ENCODE measurements at places on chromosomes 3 and 15.

DNA sequence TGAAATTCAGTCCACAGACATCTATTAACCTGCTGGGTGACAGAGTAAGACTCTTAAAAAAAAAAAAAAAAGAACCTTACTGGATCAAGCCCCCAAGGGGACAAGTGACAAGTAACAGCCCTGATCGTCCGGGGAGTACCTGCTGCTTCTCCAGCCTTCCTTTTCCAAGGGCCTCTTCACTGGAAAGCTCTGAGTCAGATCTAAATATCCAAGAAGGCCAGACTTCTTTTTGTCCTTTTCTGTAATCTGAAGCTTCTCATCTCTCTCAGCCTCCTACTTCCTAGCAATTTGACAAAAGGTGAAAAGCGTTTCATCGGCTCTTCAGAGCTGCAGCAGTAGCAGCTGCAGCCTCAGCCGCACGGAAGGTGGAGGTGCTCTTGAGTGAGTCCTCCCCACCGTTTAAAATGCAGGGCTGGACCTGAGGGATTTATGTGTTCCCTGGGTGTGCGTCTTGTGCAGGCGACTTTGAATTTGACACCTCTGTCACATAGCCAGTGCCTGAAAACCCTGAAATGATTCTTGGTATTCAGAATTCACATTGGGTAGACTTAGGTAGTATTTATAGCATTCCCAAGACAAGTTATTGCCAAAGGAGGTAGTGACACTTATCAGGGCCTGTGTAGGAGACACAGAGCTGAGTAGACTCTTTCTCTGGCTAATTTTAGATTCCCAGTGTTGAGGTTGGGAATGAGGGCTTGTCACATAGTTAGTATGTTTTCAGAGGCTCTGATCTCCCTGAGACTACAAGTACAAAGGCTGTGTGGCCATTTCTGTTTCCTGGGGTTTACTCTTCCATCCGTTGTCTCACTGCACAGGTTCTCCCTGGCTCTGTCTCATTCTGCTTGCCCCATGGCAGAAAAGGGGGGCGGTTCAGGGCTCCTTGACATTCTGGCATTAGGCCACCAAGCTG lies 291.2 kb upstream of the C2CD4B start:
- DNase-seq: no peak

- DNase-seq: no peak
Observed at GRCh38 chr3:112640930-112641801, at the start of gene CCDC80. Gene CCDC80 (minus strand): TSS chr3:112641143. CDS start chr3:112639905, 1,238 bp downstream.

- no peak for DNase-seq
Observed at GRCh38 chr3:41893977-41894376, 67.9 kb downstream of the ULK4 start.

GRCh38 chr15:76844096-76844495 lies 61.0 kb downstream of the SCAPER start:
- no peak for DNase-seq

DNA sequence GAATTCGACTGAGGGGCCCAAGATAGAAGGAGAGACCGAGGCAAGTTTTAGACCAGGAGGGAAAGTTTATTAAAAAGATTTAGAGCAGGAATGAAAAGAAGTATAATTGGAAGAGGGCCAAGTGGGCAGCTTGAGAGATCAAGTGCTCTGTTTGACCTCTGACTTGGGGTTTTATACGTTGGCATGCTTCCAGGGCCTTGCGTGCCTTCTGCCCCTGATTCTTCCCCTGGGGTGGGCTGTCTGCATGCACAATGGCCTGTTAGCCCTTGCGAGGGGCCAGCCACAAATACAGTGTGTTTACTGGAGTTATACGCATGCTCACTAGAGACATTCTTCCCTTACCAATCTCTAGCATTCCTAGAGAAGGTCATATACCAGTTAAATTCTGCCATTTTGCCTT lies 70.7 kb upstream of the LARS2 start:
- DNase-seq: no peak

DNA sequence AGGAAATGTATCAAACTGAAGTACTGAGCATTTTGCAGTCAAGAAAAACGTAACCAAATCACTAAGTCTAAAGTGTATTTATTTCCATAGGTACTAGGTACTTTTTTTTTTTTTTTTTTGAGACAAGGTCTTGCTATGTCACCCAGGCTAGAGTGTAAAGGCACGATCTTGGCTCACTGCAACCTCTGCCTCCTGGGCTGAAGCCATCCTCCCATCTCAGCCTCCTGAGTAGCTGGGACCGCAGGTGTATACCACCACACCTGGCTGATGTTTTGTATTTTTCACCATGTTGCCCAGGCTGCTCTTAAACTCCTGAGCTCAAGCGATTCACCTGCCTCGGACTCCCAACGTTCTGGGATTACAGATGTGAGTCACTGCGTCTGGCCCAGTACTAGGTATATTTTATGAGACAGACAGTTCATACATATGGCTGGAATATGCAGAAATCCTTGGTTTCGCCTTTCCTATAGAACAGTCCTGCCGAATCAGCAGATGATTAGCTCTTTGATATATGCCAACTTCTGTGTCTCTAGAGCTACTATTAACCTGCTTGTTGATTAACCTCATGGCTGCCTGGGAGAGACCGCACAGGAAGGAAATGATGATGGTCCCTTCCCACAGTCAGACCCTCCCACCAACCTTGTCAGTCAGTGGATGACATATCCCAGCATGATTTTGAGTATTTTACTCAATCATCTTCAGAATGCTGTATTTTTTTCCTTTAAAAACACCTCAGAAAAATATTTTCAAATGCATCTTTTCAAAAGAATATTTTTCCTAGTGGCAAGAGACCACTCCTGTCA lies 32.3 kb downstream of the TMOD3 start:
- no peak for DNase-seq

GRCh38 chr15:76380249-76380648 lies 43.7 kb downstream of the ISL2 start:
- no peak for DNase-seq

GRCh38 chr3:130539005-130539404 lies 22.0 kb downstream of the COL6A6 start:
- no peak for DNase-seq

- no peak for DNase-seq
Observed at GRCh38 chr15:60548101-60548500, 69.2 kb upstream of the ICE2 start.

- DNase-seq: no peak
Observed at GRCh38 chr3:65831733-65832425, 206.8 kb downstream of the MAGI1 start.

GRCh38 chr3:17806201-17806600 lies 63.8 kb upstream of the TBC1D5 start:
- no peak for DNase-seq

DNA sequence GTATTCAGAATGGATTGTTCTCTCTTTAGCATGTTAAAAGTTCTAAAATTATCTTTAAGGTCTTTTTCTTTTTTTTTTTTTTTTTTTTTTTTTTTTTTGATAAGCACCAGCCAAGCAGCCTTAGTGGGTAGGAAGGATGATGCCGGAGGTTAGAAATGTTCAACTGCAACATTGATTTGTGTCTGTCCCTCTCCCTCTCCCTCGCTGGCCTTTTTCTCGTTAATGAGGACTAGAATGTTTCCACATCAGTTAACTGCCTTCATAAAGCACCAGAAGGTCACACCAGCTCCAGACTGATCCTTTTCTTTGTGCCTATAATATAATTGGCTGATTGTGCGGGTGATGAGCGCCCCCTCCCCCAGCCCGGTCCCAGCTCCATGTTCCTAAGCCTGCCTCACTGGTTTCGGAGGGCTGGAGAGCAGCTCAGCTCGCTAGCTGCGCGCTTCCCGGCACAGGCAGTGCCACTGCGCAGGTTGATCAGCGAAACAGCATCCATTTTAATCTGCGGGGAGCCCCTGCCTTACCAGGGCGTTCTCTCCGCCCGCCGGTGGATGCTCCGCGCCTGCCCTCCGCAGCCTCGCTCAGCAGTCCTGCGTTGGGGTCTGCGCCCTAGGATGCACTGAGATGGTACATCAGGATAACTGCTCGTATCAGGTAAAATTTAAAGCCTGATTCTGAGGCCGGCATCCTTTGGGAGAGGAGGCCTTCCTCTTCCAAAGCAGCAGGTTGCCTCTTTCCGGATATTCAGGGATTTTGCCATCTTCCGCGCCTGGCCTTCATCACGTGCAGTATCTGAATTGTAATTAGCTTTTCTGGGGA lies 148.9 kb upstream of the IL12A start:
- DNase-seq: no peak

DNA sequence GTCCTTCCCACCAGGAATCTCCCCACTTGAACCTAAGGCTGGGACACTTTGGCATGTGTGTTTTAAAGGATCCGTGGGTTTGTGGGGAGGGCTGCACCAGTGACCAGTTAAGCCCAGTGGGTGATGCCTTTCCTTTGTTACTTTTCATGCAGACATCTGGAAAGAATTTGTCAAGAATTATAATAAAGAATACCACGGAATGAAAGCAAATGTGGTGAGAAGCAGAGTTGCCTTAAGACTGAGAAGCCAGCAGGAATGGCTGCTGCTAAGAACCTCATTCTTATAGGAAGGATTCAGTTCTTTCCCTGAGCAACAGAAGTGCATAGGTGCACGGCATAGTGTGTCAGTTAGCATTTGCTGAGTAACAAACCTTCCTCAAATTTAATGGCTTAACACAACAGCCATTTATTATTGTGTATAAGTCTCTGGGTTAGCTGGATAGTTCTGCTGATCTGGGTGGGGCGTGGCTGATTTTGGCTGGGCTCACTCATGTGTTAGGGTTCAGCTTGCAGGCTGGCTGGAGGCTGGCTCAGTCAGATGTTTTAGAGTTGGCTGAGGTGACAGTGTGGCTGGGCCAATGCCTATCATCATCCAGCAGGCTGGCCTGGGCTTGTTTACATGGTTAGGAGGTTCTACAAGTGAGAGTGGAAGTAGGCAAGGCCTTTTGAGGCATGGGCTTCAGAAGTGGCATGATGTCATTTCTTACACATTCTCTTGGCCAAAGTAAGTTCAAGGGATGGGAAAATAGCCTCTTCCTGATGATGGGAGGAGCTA lies 262.7 kb upstream of the CTDSPL start:
- DNase-seq: no peak

DNA sequence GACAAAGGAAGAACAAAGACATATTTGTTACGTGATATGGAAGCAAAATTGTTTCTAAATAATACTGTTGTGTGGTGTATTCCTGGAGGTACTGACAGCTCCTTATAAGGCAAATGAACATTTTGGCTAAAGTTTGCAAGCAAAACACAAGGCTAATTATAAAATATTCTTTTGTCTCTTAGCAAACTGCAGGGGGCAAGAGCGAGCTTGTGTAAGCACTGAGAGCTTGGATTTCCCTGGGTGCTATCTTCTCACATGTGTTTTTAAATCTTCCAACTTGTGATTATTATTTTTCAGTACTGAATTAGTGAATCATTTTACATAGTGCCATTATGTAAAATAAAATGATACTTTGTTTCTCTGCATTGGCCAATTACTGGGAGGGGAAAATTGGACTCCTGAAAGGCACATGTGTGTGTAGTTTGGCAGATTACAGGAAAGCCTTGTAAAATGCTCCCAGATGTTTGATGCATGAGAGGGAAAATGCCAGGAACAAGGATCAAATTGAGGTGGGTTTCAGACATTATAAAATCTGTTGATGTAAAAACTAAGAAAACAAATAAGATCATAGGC lies 611.5 kb downstream of the AGBL1 start:
- no peak for DNase-seq

DNA sequence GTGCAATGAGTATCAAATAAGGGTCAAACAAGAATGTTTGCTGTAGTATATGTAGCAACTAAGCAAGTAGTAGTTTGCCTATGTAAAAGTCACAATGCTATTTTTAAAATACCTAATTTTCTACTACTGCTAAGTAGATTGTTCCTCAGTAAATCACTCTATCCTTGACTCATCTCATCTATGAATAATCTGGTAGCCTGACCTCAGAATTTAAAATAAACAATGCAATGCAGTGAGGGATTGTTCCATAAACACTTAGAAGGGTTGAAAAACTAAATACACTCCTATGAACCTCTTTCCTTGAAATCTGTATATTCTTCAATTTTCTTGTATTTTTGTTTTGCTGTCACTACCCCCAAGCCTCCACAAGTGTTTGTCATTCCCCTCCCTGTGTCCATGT lies 253.3 kb downstream of the TBC1D5 start:
- no peak for DNase-seq

GRCh38 chr15:32694222-32694983 lies 23.4 kb upstream of the GREM1 start:
- no peak for DNase-seq

- DNase-seq: no peak
Observed at GRCh38 chr3:160008961-160009360, 20.3 kb downstream of the IL12A start.

GRCh38 chr15:68492855-68493254 lies 60.9 kb upstream of the ITGA11 start:
- DNase-seq: no peak

- DNase-seq: no peak
Observed at GRCh38 chr3:50008931-50009330, 69.0 kb downstream of the RBM6 start.

GRCh38 chr3:119748991-119749390 lies 32.9 kb upstream of the NR1I2 start:
- DNase-seq: no peak

DNA sequence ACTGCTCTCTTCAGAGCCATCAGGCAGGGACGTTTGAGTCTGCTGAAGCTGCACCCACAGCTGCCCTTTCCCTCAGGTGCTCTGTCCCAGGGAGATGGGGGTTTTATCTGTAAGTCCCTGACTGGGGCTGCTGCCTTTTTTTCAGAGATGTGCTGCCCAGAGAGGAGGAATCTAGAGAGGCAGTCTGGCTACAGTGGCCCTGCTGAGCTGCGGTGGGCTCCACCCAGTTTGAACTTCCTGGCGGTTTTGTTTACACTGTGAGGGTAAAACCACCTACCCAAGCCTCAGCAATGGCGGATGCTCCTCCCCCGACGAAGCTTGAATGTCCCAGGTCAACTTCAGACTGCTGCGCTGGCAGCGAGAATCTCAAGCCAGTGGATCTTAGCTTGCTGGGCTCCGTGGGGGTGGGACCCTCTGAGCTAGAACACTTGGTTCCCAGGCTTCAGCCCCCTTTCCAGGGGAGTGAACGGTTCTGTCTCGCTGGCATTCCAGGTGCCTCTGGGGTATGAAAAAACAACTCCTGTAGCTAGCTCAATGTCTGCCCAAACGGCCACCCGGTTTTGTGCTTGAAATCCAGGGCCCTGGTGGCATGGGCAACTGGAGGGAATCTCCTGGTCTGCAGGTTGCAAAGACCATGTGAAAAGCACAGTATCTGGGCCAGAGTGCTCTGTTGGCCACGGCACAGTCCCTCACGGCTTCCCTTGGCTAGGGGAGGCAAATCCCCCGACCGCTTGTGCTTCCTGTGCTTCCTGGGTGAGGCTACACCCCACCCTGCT lies 21.1 kb upstream of the ST6GAL1 start:
- DNase-seq: peak; percentile 20

DNA sequence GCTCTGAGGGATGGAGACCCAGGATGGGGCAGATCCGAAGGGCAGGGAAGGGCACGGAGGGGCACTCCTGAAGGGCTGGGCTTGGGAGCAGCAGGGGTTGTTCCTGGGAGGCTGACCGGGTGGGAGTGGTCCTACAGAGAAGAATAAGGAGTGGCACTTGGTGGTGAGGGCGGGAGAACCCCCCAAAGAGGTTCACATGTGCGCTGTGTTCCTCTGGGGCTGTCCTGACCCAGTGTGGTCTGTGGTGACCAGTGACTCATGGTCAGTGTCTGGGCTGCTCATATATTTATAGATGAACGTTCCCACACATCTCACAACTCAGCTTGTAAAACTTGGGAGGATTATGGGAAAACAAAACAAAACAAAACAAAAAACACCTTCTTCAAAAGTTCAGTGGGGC lies 10.0 kb downstream of the TRPM1 start:
- DNase-seq: no peak
